ENCODE measurements at places on chromosomes 11 and 22.

DNA sequence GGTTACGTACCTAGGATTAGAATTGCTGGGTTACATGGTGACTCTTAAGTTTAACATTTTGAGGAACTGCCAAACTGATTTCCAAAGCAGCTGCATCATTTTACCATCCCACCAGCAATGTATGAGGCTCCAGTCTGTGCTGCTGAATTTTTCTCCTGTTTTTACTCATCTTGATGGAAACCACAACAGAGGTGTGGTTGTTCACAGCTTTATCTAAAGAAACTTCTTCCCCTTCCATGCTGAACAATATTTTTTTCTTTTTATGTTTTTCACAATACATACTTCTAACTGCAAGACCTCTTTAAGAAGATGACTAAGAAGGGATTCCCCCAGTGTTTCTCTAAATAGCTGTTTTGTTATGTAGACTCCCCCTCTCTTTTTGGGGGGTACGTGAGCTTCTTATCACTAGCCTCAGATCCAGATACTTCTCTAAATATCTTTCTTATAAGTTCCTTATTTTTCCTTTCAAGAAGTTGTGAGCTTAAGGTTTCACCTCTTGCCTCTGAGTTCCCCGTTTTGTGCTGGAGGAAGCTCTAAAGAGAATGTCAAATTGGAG, 24.0 kb downstream of the TCP11L1 start:
- no peak for DNase-seq

- no peak for DNase-seq
Measured at GRCh38 chr22:35824256-35824655, 106.6 kb downstream of the APOL5 start.

- no peak for DNase-seq
Measured at GRCh38 chr22:17890245-17890671, 116.0 kb upstream of the BID start.

- no peak for DNase-seq
Measured at GRCh38 chr11:36330411-36330810, 34.3 kb downstream of the PRR5L start.

- no peak for DNase-seq
Measured at GRCh38 chr11:9386086-9386485, 1.6 kb downstream of the IPO7 start.

- no peak for DNase-seq
Measured at GRCh38 chr11:2142300-2142759, 3.1 kb upstream of the IGF2 start.

DNA sequence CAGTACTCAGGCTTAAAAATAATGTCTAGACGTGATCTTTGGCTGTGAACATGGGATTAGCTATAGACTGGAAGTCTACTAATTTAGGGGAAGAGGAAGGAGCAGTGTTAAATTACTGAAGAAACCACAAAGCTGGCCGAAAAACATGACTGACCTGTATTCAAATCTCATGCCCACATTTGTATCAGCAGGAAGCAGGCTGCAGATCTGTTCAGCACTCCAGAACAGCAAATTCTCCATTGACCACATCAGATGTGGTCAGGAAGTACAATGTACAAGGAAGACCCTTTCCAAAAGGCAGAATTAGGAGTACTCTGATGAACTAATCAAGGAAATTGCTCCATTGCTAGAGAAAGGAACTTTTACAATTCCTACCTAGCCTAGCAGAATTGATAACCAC, 31.7 kb downstream of the DCDC1 start:
- DNase-seq: no peak

DNA sequence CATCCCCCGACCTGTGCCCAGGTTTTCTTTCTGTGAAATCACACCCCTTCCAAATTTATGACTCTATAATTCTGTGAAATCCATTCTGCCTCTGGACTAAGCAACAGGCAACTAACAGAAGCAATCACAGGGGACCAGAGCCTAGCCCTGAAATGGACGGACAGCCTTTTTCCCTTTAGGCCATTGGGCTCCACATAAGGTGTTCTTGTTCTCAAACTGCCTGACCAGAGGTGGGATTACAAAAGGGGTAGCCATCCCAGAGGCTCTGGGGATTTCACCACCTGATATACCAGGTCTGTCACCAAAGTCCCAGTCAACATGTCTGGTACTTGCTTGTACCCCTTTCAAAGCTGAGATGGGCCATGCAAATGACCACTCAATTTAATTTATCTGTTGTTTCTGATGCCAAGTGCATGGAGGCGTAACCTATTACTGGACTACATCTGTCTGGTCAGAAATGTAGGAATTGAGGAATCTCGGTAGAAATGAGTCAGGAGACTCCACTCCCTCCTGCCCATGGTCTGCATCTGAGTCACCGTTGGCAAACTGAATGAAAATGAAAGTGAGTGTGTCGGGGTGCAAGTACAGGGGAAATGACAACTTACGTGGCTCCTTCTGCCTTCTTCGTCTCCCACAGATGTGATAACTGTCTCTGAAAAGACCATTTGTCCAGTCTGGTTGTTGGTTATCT, 10.2 kb downstream of the DKK3 start:
- no peak for DNase-seq

- no peak for DNase-seq
Measured at GRCh38 chr11:30488304-30488998, 97.7 kb downstream of the MPPED2 start.

GRCh38 chr11:62954478-62954877, 30.3 kb downstream of the SLC22A6 start:
- DNase-seq: no peak

- no peak for DNase-seq
Measured at GRCh38 chr22:39434721-39435120, 22.1 kb upstream of the MGAT3 start.

DNA sequence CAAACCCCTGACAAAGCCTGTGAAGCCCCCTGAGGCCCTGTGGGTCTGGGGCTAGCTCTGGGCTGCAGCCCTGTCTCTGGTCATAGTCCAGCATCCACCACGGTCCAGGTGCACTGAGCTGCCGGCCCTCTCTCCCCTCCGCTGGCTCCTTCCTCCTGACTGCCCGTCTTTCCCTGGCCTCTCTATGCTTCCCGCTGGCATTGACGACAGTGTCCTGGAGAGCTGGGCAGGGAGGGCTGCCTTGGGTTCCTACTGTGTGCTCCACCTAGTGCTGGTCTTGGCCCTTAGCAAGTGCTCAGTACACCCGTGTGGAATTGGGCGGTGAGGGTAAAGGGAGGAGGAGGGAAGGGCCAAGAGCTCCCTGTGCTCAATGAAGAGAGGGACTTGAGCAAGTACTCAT, 868 bp upstream of the MYEOV start:
- DNase-seq: no peak

GRCh38 chr22:26656891-26657851, at the start of gene MIAT:
MIAT (plus strand) TSS chr22:26657588.
- DNase-seq: peak; percentile 31

DNA sequence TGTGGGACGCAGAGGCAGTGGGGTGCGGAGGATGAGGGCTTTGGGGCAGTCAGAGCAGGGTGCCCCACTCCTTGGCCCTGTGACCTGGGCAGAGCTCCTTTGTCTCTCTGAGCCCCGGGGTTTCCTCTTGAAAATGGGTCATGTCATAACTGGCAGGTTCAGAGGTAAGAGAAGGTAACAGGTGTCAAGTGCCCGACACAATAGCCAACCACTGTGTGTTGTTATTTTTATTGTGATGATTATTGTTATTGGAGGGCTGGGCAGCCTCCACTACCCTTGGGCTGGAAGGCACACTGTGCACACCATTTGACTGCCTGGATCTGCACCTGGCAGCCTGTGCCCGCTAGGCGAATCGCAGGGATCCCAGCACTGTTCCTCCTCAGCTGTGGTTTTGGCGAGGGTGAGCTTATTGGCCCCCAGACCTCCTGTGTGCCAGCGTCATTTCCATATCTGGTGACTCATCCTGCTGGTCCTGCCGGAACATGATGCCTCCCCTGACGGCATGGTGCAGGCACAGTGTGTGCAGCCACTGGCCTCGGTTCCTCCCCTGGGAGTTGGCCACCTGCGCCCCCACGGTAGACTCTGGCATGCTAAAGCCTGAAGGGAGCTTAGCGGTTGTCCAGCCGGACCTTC, 15.4 kb upstream of the SOX10 start:
- no peak for DNase-seq

GRCh38 chr22:22061085-22062077, 78.8 kb upstream of the TOP3B start:
- DNase-seq: no peak

DNA sequence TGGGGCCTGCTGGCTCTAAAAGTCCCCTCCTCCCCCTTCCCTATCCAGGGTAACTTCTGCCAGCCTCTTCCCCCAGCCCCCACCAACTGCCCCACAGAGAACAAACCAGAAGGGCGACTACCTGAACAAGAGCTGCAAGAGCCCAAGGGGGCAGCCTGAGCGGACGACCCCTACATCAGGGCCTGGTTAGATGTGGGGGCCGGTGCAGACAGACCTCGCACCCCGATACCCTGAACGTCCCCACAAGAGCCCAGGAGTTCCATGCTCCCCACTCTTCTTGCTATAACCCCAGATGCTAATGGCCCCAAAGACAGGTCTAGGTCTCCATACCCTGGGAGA, 20.7 kb downstream of the SUN2 start:
- no peak for DNase-seq

- no peak for DNase-seq
Measured at GRCh38 chr22:46409631-46410210, 74.2 kb downstream of the TRMU start.

GRCh38 chr11:124763156-124763947, 1.3 kb upstream of the ESAM start:
- peak; percentile 68 for DNase-seq

- no peak for DNase-seq
Measured at GRCh38 chr11:78654866-78655265, 80.2 kb upstream of the NARS2 start.

GRCh38 chr11:20259506-20259905, 99.2 kb upstream of the DBX1 start:
- DNase-seq: no peak

GRCh38 chr11:130434521-130435223, 6.3 kb upstream of the ADAMTS8 start:
- DNase-seq: peak; percentile 20

- DNase-seq: no peak
Measured at GRCh38 chr11:134164490-134165370, 59.0 kb downstream of the NCAPD3 start.

DNA sequence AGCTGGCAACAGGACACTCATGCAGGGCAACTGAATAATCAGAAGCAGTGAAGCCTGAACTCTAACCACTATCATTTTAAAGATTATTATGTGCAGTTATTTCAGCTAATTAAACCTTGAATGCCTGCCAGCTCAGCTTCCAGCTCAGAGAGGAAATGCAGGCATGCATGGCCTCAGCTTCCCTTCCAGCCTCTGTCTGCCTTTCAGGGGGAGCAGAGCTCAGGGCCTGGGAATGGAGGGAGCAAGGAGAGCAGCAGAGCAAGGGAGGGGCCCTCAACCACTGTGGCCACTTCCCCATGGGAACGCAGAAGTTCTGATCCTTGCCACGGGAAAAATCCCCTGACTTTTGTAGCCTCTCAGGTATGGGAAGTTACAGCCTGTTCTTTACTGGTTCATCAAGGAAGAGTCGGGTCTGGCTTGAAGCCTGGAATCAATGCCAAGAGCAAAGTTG, 32.5 kb upstream of the APLNR start:
- DNase-seq: no peak

GRCh38 chr11:12113294-12113693, 2.9 kb downstream of the MICAL2 start:
- DNase-seq: no peak

GRCh38 chr22:39226353-39226752, 18.4 kb downstream of the PDGFB start:
- DNase-seq: no peak

GRCh38 chr22:22925805-22926369, 38.3 kb downstream of the IGLL5 start:
- DNase-seq: no peak

- no peak for DNase-seq
Measured at GRCh38 chr22:26894766-26895485, 237.5 kb downstream of the MIAT start.

DNA sequence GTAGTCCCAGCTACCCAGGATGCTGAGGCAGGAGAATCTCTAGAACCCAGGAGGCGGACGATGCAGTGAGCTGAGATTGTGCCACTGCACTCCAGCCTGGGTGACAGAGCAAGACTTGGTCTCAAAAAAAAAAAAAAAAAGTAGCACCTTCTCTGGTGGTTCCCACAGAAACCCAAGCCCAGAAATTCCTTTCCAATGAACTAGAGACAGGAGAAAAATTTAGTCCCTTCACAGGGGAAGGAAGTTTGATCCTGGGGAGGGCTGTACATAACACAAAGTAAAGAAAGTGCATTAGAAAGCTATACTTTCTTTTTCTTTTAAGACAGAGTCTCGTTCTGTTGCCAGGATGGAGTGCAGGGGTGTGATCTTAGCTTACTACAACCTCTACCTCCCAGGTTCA, 25.5 kb upstream of the APOA1 start:
- DNase-seq: no peak

DNA sequence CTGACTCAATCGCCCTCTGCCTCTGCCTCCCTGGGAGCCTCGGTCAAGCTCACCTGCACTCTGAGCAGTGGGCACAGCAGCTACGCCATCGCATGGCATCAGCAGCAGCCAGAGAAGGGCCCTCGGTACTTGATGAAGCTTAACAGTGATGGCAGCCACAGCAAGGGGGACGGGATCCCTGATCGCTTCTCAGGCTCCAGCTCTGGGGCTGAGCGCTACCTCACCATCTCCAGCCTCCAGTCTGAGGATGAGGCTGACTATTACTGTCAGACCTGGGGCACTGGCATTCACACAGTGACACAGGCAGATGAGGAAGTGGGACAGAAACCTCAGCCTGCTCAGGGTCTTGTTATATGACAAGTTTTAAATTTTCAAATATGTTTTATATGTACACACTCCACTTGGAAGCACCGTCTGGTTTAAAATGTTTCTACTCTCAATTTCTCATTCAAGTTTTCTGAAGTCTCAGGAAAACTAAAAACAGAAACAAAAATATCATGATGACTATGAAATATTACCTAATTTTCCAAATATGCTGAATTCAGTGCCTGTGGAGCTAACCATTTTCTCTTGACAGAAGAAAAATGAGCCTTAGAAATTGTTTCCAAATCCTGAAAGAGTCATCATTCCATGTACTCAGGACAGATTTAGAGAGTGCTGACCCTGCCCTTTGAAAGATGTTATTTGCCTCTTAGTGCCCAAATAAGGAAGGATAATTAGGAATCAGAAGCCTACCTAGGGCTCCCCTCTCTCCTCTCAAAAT, 48.8 kb upstream of the TOP3B start:
- DNase-seq: no peak

Data from activated CD8-positive, alpha-beta memory T cell treated with anti-CD3 and anti-CD28 coated beads for 1 hour (primary cell).